ENCODE measurements at places on chromosomes 7 and 10.

DNA sequence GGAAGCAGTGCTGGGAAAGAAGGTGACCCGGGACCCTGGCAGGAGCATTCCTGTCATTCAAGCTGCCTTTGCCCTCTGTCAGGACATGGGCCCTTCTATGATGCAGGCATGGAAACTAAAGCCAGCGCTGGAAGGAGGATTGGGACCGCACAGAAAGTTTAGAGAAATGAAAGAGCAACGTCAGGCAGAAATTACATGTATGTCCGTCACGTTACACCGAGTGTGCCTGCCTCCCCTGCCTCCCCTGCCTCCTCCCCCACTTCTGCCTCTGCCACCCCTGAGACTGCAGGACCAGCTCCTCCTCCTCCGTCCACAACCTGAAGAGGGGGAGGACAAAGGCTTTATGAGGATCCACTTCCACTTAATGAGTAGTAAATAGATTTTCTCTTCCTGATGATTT lies 13.9 kb upstream of the PWWP2B start:
- DNase-seq = no peak

DNA sequence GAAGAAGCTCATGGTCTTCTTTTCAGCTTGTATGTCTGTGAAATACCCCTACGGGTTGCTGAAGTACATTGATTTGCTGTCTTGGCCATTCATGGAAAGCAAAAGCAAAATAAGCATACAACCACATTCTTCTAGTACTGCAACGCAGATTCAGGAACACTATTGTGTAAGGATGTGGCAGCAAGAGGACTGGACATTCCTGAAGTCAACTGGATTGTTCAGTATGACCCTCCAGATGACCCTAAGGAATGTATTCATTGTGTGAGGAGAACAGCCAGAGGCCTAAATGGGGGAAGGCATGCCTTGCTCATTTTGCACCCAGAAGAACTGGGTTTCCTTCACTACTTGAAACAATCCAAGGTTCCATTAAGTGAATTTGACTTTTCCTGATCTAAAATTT lies 133.4 kb upstream of the ANKRD1 start:
- no peak for DNase-seq

GRCh38 chr7:91710881-91711280 lies 169.6 kb downstream of the MTERF1 start:
- no peak for DNase-seq

GRCh38 chr10:133211141-133211830 lies 18.7 kb upstream of the UTF1 start:
- no peak for DNase-seq

GRCh38 chr10:14371581-14371980 lies 40.9 kb upstream of the FRMD4A start:
- DNase-seq = no peak

DNA sequence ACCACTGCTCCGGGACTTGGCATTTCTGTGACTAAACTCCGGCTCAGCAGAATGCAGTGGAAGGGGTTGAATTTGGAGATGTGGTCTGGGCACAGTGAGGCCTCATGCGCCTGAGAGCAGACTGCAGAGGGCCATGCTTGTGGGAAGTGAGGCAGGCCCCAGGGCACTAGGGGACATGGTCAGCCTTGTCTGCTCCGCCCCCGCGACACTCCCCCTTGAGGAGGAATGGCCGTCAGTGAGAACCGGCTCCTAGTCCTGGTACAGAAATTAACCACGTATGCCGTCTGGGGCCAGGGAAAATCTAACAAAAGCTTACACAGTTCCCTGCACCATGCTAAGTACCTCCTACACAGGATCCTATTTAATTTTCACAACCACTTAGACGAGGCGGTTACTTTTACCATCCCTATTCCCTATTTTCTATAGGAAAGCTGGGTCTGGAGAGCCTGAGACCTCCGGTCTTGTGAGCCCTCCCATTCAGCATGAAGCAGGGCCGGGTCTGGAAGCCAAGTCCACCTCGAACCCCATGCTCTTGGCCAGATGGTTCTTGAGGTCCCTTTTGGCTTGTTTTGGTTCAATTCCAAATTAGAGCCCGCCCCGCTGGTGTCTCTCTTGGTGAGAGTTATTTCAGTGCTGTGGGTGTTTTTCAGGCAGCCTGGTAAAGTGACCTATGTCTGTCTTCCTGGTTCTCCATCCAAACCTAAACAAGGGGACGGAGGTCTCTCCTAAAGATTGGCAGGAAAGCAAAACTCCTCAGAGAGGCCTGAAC lies 87.7 kb upstream of the PITRM1 start:
- no peak for DNase-seq

DNA sequence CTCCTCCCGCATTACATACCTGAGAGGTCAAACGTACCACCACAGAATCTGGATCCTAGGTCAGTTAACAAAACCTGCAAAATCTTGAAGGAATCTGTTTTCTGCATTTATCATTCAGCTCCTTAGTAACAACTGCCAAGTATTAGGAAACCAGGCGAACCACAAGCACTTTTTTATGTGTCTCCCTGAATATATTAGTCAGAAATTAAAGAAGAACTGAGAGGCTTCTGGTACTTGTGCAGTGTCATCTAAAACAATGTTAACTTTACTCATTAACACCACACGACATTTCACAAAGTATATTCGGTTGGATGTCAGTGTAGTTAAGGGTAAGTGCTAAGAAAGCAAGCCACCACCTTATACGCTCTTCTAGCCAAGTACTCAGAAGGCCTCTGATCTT lies 2.5 kb downstream of the CCDC6 start:
- DNase-seq = no peak

- no peak for DNase-seq
Observed at GRCh38 chr10:79405221-79405994, 40.0 kb downstream of the ZCCHC24 start.

GRCh38 chr7:138665669-138666140 lies 35.5 kb downstream of the SVOPL start:
- DNase-seq = no peak

GRCh38 chr7:41916450-41916927 lies 213.6 kb upstream of the INHBA start:
- DNase-seq = no peak

DNA sequence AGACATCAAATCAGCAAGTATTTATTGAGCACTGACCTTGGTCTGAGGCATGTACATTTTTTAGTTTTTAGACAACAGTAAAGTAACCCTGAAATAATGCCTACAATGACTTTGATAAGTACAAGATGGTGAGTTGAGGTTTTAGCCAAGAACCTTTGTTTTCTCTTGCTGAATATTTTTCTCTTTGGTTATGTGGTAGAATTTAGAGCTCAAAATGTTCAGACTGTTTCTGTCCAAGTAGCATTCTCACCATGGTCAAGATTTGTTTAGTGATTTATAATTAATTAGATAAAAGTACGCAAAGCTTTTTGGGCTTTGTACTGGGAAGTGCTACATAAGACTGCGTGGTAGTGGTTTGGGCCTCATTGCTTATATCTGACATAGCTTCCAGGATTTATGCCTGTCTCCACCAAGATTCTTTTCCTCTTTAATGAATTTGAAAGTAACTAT lies 102.4 kb downstream of the KAT6B start:
- no peak for DNase-seq

- no peak for DNase-seq
Observed at GRCh38 chr10:113621799-113622198, 42.0 kb downstream of the NRAP start.

Measured in activated CD4-positive, alpha-beta T cell treated with anti-CD3 and anti-CD28 coated beads for 48 hours (primary cell).